Activated B cell treated with CpG ODN at 0.5 μM for 24 hours (primary cell): ENCODE measurements at places on chromosomes 12 and 14.
A peak's percentile ranks its signal among the peaks of the same experiment; 100 is the strongest.

GRCh38 chr14:51298895-51299294 lies 58.8 kb downstream of the TMX1 start:
- DNase-seq, result no peak
- H3K4me1 ChIP-seq, result no peaks in the 10 kb centered on the region
- no peak overlapping the region for H3K4me3 ChIP-seq

DNA sequence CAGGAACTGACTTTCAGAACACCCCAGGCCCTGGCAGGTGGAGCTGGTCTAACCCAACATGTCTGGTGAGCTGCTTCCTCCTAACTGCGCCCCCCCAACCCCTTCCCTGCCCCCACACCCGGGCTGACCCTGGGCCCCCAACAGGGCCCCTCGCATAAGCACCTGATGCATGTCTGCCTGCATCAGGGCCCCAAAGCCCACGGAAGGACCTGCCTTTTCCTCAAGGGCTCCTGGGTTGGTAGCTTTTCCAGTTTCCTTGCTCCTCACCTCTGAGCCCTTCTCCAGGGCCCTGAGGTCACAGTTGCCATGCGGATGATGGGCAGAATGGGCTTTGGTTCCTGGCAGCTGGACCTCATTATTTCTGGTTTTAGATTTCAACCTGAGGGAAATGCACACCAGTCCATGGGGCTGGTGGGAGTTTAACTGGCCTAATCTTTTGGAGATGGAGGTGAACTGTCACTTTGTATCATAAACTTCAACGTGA lies 18.5 kb downstream of the TESC start:
- no peak for DNase-seq
- no peak overlapping the region for H3K27ac ChIP-seq
- no peaks in the 10 kb centered on the region for H3K27me3 ChIP-seq
- no peak overlapping the region for H3K4me3 ChIP-seq

DNA sequence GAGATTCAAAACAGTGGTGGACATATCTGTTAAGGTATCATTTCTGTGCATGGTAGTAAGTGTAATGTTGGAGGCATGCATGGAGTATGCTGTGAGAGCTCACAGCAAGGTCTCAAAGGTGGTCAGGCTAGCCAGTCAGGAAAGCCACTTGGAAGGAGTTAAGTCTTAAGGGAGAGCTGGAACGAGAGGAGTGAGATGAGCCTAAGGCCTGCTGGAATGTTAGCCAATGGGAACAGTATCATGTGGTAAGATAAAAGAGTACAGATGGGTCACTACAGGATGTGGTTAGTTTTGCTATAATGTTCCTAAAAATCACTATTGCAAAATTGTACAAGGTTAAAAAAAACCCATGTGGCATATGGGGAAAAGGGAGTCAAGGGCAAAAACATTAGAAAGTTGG lies 311.7 kb upstream of the E2F7 start:
- no peak for DNase-seq
- no peak overlapping the region for H3K4me3 ChIP-seq
- no peak overlapping the region for H3K27ac ChIP-seq
- no peaks in the 10 kb centered on the region for H3K4me1 ChIP-seq
- no peaks in the 10 kb centered on the region for H3K27me3 ChIP-seq

DNA sequence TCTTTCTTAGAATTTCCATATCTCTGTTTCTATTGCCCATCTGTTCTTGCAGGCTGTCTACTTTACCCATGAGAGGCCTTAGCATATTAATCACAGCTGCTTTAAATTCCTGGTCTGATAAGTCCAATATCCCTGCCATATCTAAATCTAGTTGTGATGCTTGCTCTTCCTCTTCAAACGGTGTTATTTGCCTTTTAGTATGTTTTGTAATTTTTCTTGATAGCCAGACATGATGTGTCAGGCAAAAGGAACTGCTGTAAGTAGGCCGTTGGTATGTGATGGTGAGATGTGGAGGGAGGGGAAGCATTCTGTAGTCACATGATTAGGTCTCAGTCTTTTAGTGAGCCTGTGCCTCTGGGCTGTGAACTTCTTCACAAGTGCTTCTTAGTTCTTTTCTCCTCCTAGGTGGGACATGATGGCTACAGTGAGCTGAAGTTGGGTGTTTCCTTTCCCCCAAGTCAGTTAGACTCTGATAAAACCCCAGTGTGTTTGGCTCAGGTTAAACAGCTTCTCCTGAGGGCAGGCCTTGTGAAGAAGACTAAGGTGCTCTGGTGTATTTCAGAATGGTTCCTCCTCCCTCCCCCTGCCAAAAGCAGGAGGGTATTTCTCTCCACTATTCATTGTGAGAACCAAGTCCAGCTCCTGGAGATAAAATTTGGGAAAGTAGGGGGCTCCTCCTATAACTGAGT lies 195.9 kb upstream of the PARP11 start:
- H3K4me1 ChIP-seq, result no peaks in the 10 kb centered on the region
- DNase-seq, result no peak
- no peak overlapping the region for H3K4me3 ChIP-seq
- peaks cover 12% of the 10 kb centered on the region for H3K27me3 ChIP-seq

GRCh38 chr12:46271863-46272262 lies 3.0 kb upstream of the SLC38A1 start:
- H3K36me3 ChIP-seq, result peaks cover 11% of the 10 kb centered on the region
- no peaks in the 10 kb centered on the region for H3K27me3 ChIP-seq
- H3K4me1 ChIP-seq, result peaks cover 18% of the 10 kb centered on the region

DNA sequence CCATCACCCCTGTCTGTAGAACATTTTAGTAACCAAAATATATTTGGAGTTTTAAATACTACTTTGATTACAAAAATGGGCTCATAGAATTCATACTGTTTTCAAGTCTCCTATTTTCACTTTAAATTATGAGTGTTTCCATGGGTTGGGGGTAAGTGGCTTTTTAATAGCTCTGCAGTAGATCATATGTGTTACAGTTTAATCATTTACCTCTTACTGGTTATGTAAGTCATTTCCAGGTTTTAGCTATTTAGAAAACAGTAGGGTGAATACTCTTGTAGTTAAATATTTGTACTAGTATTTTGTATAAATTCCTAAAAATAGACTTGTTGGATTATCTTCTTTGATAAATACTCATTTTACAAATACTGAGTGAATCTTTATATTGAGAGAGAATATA lies 8.2 kb downstream of the PCNX1 start:
- no peak for DNase-seq
- H3K4me3 ChIP-seq, result no peak overlapping the region
- H3K36me3 ChIP-seq, result peaks cover 18% of the 10 kb centered on the region

DNA sequence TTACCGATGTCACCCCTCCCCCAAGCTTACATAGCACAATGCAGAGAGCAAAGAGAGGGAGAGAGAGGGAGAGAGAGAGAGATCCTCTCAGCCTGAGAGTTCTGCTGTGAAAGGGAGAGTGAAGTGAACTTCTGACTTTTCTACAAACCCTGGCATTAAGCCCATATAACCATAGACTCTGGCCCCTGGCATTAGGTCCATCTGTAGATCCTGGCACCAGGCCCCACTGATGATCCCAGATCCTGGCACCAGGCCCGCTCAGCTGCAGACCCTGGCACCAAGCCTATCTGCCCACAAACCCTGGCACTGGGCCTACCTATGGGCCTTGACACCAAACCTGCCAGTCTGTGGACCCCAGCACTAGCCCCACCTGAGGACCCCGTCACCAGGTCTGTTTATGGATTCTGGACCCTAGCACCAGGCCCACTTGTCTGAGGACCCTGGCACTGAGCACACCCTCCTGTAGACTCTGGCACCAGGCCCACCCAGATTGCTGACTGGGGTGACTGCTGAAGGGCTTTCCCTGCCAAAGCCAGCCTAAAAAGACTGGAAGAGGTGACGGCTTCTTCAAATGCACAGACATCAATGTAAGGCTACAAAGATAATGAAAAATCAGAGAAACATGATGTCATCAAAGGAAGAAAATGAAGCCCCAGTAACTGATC lies 14.5 kb upstream of the KRT83 start:
- no peaks in the 10 kb centered on the region for H3K36me3 ChIP-seq
- no peaks in the 10 kb centered on the region for H3K4me1 ChIP-seq

DNA sequence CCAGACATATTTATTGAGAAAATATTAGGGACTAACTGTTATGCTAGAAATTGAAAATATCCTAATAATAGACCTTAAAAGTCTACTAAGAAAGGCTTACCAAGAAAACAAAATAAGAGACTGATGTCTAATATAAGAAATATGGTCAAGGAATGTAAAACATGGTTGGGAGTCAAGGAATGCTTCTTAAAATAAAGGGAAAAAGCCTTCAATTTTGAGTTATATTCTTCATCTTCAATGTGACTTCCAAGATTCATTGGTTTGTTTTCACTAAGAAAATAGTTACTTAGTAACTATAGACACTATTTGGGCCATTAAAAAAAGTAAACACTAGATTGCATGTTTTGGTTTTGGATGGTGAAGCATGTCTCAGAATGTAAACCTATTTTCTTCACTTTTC lies 88.1 kb upstream of the ETV6 start:
- DNase-seq, result no peak
- H3K36me3 ChIP-seq, result no peaks in the 10 kb centered on the region
- H3K27me3 ChIP-seq, result peaks cover under 1% of the 10 kb centered on the region
- no peak overlapping the region for H3K27ac ChIP-seq

- no peak for DNase-seq
- no peak overlapping the region for H3K27ac ChIP-seq
- no peaks in the 10 kb centered on the region for H3K4me1 ChIP-seq
- no peaks in the 10 kb centered on the region for H3K36me3 ChIP-seq
- no peaks in the 10 kb centered on the region for H3K27me3 ChIP-seq
Observed at GRCh38 chr14:33120341-33120740, 181.7 kb downstream of the NPAS3 start.

- peaks cover 70% of the 10 kb centered on the region for H3K4me1 ChIP-seq
- H3K4me3 ChIP-seq, result peak overlapping the region; percentile 89
- peaks cover 13% of the 10 kb centered on the region for H3K27me3 ChIP-seq
- H3K36me3 ChIP-seq, result no peaks in the 10 kb centered on the region
Observed at GRCh38 chr14:93970965-93971634, 5.3 kb downstream of the ASB2 start.

DNA sequence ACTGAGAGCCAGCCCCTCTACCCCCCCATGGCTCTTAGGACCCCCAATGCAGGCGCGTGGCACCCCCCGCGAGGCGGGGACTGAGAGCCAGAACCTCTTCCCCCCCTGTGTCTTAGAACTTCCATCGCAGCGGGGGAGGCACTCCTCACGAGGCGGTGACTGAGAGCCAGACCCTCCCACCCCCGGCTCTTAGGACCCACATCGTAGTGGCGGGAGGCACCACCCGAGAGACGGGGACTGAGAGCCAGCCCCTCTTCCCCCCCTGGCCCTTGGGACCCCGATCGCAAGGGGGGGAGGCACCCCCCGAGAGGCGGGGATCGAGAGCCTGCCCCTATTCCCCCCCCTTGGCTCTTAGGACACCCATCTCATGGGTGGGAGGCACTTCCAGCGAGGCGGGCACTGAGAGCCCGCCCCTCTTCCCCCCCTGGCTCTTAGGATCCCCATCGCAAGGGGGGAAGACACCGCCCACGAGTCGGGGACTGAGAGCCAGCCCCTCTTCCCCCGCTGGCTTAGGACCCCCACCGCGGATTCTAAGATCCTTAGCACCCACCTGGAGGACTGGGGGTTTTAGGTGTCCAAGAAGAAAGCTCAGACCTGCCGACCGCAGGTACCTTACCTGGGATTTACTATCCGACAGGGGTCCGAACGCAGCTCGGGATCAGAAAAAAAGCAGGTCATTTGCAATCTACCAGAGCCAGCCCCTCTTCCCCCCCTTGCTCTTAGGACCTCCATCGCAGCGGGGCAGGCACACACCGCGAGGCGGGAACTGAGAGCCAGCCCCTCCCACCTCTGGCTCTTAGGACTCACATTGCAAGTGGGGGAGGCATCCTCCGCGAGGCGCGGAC lies 44.9 kb downstream of the DDX11 start:
- H3K27ac ChIP-seq, result no peak overlapping the region
- H3K27me3 ChIP-seq, result no peaks in the 10 kb centered on the region
- peak overlapping the region; percentile 77 for H3K4me3 ChIP-seq
- DNase-seq, result peak; percentile 29
- H3K36me3 ChIP-seq, result no peaks in the 10 kb centered on the region

- no peak for DNase-seq
- H3K36me3 ChIP-seq, result peaks cover 52% of the 10 kb centered on the region
- H3K27ac ChIP-seq, result no peak overlapping the region
- no peaks in the 10 kb centered on the region for H3K27me3 ChIP-seq
- H3K4me1 ChIP-seq, result peaks cover 11% of the 10 kb centered on the region
- no peak overlapping the region for H3K4me3 ChIP-seq
Observed at GRCh38 chr14:71465316-71465715, 466.9 kb upstream of the RGS6 start.

- H3K4me1 ChIP-seq, result no peaks in the 10 kb centered on the region
- no peak overlapping the region for H3K27ac ChIP-seq
- H3K36me3 ChIP-seq, result no peaks in the 10 kb centered on the region
- no peak overlapping the region for H3K4me3 ChIP-seq
- no peak for DNase-seq
Observed at GRCh38 chr12:105445649-105446048, 115.2 kb downstream of the C12orf75 start.

DNA sequence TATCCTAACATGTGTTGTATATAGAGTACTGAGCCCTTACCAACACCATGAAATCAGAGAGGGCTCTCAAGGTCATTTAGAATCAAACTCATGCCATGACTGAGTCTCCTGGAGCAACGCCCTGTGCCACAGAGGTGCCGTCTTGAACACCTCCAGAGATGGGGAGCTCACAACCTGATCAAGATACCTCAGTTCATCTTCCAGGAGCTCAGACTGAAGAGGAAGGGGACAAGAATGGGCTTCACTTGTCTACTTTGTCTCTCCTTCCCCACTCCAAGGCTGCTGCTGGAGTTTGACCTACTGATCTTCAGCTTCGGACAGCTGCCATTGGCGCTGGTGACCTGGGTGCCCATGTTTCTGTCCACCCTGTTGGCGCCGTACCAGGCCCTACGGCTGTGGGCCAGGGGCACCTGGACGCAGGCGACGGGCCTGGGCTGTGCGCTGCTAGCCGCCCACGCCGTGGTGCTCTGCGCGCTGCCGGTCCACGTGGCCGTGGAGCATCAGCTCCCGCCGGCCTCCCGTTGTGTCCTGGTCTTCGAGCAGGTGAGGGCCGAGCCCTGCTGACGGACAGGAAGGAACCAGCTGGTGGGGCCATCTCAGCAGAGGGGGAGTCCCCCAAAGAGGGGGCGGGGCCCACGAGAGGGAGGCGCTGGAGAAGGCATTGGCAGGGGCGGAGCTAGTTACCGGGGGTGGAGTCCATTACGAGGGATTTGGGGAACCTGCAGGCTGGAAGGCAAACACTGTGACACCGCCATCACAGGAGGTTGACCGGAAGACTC lies 12.0 kb downstream of the SOAT2 start:
- no peak for DNase-seq
- no peak overlapping the region for H3K27ac ChIP-seq
- no peak overlapping the region for H3K4me3 ChIP-seq
- no peaks in the 10 kb centered on the region for H3K27me3 ChIP-seq
- no peaks in the 10 kb centered on the region for H3K36me3 ChIP-seq

GRCh38 chr12:119423285-119423684 lies 88.8 kb downstream of the CCDC60 start:
- no peak overlapping the region for H3K27ac ChIP-seq
- H3K36me3 ChIP-seq, result no peaks in the 10 kb centered on the region
- DNase-seq, result no peak
- no peak overlapping the region for H3K4me3 ChIP-seq
- H3K4me1 ChIP-seq, result no peaks in the 10 kb centered on the region

GRCh38 chr12:48198672-48198971 lies 4.5 kb downstream of the OR10AD1 start:
- peaks cover 6% of the 10 kb centered on the region for H3K36me3 ChIP-seq
- peak overlapping the region; percentile 96 for H3K4me3 ChIP-seq
- H3K27ac ChIP-seq, result peak overlapping the region; percentile 99
- peaks cover 26% of the 10 kb centered on the region for H3K4me1 ChIP-seq
- no peak for DNase-seq
